ENCODE measurements at places on chromosomes 6 and 20.

GRCh38 chr6:108001696-108002231 lies 43.8 kb upstream of the SEC63 start:
- DNase-seq, result no peak

DNA sequence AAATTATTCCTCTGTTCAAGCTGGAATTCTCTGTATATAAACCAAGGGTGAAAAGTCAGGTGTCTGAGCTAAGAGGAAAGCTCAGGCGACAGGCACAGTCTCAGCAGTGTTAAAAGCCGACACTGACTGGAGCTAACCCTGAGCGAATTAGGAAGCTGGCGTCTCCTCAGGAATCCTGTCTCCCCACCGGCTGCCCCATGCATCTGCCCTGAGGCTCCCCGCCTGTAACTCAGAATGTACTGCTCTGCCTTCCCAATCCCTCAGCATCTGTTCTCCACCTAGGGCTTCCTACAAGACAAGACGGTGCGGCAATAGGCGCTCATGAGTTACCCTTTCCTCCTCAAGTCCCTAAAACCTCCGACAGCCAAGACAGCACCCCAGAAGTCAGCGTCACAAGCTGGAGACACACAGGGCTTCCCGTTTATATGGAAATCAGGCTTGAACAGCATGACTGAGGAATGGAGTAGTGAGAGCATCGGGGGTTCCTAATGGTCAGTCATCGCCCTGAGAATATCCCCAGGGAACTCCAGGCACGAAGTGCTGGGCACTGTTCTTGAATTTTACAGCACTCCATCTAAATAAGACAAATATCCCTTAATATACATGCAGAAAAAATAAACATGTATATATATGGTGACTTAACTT lies 33.5 kb downstream of the WDR27 start:
- no peak for DNase-seq

- no peak for DNase-seq
Measured at GRCh38 chr6:72931325-72931887, 293.9 kb downstream of the KHDC1L start.

DNA sequence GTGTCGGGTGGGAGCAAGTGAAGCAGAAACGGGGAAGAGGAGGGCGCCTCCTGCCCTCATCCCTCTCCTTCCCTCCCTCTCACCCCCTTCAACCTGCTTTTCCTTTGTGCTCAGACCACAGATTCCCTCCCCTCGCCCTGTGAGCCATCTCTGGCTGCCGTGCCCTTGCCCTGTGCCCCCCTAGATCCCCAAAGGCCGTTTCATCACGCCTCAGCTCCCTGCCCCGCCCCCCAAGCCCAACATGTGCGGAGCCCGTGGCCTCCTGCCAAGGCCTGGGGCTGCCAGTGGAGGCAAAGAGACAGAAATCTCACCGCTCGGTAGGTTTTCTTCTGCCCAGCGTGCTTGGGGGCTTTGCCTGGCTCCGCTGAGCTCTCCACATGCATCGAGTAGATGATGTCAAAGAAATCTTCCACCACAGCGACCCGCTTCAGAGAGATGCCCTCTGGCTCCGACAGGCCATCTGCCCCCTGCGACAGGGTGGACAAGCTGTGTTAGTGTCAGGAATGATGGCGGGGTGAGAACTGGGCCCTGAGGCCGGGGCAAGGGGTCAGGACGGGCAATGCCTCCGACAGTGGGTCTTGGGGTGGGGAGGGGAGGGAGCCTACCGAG lies 57.6 kb downstream of the NOL4L start:
- DNase-seq, result no peak

DNA sequence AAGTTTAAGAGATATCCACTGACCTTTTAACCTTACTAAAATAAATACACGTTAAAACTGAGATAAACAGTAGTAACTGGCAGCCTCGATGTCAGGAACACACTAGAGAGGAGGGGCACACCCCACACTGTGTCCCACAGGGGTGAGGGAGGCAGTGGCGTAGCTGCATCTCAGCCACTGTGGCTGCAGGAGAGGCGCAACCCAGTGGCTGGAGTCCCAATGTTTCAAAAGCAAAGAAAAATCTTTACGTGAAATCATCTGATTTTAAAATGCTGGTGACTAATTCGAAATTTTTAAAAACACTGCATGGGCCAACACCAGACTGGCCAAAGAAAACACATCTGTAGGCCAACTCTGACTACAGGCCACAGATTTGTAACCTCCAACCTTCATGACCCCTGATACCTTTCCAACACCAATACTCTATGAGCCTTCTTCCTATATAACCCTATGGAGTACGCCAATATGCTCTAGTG lies 54.7 kb downstream of the TRAM2 start:
- DNase-seq, result no peak

GRCh38 chr6:127291495-127291894 lies 24.8 kb downstream of the RNF146 start:
- DNase-seq, result no peak

- no peak for DNase-seq
Measured at GRCh38 chr6:44156494-44157151, 2.0 kb upstream of the CAPN11 start.

GRCh38 chr6:159037756-159038290 lies 7.0 kb downstream of the TAGAP start:
- no peak for DNase-seq

Measured in CD4-positive, alpha-beta T cell treated with Interferon gamma for 1 hour (primary cell).